Astrocyte (in vitro differentiated cells and primary cell): ENCODE measurements at places on chromosomes 3 and 15. TPM values are rescaled to one million over a fixed set of nuclear protein-coding genes. Genes with fewer than 3 reads are reported as not detected.

DNA sequence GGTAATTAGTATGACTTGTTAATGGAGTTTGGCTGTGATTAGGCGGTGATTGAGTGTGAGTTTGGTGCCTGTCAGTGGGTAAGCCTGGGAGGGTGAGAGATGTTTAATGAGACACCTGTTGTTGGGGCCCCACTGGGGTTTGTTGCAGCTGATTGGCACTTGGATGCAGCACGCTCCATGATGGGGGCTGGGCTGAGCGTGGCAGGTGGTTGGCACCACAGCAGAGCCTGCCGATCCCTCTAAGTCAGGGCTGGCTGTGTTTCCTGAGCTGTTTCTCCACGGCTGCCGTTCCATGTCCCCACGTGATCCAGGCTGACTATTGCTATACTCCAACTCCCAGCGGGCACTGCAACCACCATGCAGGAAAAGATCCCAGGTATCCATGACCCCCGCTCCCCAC is 93.5 kb upstream of the ARRDC4 start:
- no peak for DNase-seq

DNA sequence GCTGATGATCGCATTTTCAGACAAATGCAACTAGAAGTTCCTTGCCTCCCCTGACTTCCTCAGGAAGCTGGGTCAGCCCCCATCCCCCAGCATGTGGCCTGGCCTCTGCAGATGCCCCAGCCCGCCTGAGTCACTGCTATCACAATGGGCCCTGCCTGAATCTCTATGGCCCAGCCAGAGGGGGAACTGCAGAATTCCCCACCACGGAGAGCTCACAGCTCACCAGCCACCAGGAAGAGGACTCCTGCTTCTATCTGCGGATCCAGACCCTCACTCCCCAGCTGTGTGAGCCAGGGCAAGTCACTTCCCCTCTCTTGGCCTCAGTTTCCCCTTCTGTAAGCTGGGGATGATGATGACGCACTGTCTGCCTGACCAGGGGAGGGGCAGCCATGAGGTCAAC is 6.9 kb downstream of the PLXND1 start:
- DNase-seq: peak; percentile 77

DNA sequence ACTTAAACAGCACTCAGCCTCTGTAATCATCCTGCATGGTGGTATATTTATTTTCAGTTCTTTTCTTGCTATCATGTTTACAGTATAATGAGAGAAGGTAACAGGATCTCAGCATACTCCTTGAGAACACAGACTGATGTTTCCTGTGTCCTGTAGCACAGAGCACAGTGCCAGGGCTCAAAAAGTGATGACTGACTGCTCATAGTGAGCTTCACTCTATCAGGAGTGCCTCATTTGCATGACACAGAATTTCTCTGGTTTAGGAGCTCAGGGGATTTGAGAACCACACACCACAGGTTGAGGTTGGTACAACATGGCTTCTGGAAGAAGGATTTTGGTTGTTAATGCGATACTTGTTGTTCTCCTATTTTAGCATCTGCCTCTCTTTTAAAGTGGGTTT is 68.5 kb upstream of the SLC2A2 start:
- no peak for DNase-seq

DNA sequence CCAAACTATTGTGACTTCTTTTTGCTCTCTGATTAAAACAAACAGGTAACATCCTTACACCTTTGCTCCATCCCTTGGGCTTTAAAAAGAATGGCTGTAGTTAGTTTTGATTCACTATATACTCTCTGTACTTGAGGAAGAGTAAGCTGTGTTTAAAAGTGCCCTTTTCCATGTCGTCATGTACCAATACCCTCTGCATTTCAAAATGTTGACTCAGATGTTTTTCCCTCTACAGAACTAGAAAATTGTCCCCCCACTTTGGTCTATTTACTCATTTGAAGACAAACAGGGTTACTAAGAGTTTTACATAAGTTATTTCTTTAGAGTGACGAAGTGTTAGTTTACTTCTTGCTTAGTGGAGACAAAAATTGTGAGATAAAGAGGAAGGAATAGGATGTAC is 62.7 kb downstream of the TASOR start:
- DNase-seq: no peak

- DNase-seq: no peak
Observed at GRCh38 chr3:141409940-141410241, 41.6 kb downstream of the ZBTB38 start.

DNA sequence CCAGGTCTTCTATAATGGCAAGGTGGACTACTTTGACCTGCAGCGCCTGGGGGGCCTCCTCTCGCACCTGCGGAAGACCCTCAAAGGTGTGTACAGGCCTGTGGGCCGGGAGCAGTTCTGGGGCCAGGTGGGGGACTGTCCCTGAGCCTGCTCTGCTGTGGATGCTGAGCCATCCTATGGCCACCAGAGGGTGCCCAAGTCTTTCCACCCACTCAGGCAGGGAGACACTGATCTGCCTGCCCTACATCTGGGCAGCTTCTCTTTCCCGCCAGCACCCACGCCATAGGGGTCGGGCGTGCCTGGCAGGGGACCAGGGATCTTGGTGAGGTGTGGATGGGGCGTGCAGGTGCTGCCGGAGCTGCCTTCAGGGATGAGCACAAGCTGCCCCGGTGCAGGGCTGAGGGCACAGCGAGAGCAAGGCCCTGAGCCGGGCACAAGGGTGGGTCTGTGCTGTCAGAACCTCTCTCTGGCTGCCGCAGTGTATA is 14.1 kb downstream of the RNF123 start:
- no peak for DNase-seq

GRCh38 chr3:114841515-114841914 is 305.6 kb downstream of the ZBTB20 start:
- peak; percentile 6 for DNase-seq

GRCh38 chr3:142272200-142272891 is 47.0 kb upstream of the GK5 start:
- peak; percentile 47 for DNase-seq

The GPR62 gene
- not detected in 2 replicates for total RNA-seq

The ADIPOQ gene
- not detected in 2 replicates for total RNA-seq

The IMPG2 gene
- total RNA-seq: 0.26 and 0.30 TPM in 2 replicates

The TRIM42 gene
- total RNA-seq: not detected in 2 replicates

The PLA2G4D gene
- total RNA-seq: not detected in 2 replicates

The KBTBD13 gene
- total RNA-seq: not detected in 2 replicates

The GOLGA8G gene
- total RNA-seq: 0.31 TPM in 1 of 2 replicates, not detected in the other
